ENCODE measurements at places on chromosomes 5 and 9.
A peak's percentile ranks its signal among the peaks of the same experiment; 100 is the strongest.

DNA sequence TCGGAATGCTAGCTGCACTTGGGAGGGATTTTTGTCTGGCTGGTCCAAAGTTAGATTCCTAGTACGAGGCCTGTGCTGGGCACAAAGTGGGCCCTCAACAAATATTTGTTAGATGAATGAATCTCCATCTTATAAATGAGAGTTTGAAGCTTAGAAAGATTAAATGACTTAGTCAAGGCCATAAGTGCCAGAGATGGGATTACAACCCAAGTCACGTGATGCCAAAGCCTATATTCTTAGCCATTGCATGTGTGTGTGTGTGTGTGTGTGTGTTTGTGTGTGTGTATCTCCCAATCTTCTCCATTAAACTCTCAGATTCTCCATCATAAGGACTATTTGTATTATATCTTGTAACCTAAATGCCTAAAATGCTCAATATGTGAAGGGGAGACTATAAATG is 130.8 kb upstream of the MAP1B start:
- no peak for DNase-seq

GRCh38 chr9:92960561-92961290 is 13.4 kb downstream of the FGD3 start:
- DNase-seq, result no peak

DNA sequence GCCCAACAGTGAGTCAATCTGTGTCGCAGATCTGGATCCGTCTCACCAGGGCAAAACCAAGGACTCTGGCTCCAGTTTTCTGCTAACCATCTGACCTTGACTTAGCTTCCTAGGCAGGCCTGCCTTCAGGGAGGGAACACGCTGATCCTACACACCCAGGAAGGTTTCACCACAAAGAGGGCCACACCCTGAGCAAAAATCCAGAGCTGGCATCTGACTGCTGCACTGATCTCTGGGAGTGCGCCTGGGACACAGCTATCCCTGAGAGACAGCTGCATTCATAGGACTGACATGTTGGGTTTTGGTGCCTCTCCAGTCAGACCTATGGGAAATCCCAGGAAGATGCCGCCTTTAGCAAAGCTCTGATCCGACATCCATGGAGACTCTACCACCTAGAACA is 47.5 kb downstream of the CDK5RAP2 start:
- DNase-seq, result peak; percentile 63

DNA sequence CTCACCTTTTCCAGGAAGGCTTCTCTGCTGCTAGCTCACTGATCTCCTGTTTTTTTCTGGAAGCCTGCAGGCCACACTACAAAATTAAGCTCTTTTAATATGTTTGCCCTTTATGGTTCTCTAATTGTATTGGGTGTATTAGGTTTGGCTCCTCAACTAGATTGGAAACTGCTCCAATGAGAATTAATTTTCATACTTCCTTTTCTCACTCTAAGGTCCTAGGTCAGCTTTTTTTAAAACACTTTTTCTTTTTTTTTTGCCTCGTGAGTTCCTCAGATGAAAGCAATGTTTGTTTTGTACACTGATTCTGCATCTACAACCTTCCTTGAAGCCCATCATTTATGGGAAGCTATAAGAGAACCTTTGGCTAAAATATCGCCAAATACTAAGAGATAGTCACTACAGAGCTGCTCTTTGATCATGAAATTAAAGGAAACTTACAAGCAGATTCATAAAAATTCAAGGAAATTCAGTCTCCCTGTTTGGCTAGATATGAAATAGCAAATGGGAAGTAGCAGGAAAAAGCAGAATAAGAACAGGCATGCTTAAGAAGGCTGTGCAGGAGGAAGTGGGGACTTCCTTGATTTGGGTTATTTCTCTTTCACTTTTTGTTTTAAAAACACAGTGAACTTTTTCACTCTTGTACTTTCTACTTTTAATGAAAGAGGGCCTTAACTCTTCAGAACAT is 55.2 kb upstream of the FYB1 start:
- peak; percentile 13 for DNase-seq
